Sigmoid colon (tissue), 7 donors: ENCODE measurements at places on chromosomes 3 and 15.

GRCh38 chr15:42549741-42550392 lies 1.2 kb downstream of the HAUS2 start:
- no peaks in the 10 kb centered on the region for H3K27me3 ChIP-seq
- H3K27ac ChIP-seq: peak overlapping the region; percentile 97
- DNase-seq: no peak

GRCh38 chr15:100999369-100999768 lies 80.2 kb downstream of the LRRK1 start:
- H3K4me1 ChIP-seq: no peaks in the 10 kb centered on the region
- H3K27ac ChIP-seq: no peak overlapping the region
- H3K4me3 ChIP-seq: no peak overlapping the region
- no peak for DNase-seq
- H3K36me3 ChIP-seq: no peaks in the 10 kb centered on the region

- no peaks in the 10 kb centered on the region for H3K4me1 ChIP-seq
- no peak overlapping the region for H3K27ac ChIP-seq
- no peak for DNase-seq
- H3K36me3 ChIP-seq: peaks cover 44% of the 10 kb centered on the region
These were observed 60.4 kb downstream of the INO80 start for GRCh38 chr15:41055706-41056105.

DNA sequence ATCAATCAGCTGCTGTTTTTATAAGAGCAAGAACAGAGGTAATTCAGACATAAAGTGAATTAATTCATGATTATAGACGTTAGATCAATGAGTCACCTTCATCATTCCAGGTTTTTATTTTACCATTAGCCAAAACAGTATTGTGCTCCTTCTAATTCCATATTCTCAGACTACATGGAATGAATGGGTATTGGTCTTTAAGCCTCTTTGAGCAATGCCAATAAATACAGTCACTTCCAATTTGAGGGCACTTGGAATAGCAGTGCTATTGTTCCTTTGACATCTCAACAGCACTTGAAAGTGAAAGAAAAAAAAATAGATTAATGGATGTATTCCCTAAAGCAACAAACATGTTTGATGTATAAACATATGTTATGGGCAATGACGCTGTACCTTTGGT lies 830.9 kb upstream of the CFAP20DC start:
- H3K4me1 ChIP-seq: no peaks in the 10 kb centered on the region
- DNase-seq: no peak
- H3K27ac ChIP-seq: no peak overlapping the region
- no peak overlapping the region for H3K4me3 ChIP-seq
- H3K36me3 ChIP-seq: no peaks in the 10 kb centered on the region

GRCh38 chr3:183328823-183329222 lies 75.8 kb downstream of the B3GNT5 start:
- no peak overlapping the region for H3K27ac ChIP-seq
- no peaks in the 10 kb centered on the region for H3K27me3 ChIP-seq
- H3K4me3 ChIP-seq: no peak overlapping the region
- H3K36me3 ChIP-seq: no peaks in the 10 kb centered on the region

DNA sequence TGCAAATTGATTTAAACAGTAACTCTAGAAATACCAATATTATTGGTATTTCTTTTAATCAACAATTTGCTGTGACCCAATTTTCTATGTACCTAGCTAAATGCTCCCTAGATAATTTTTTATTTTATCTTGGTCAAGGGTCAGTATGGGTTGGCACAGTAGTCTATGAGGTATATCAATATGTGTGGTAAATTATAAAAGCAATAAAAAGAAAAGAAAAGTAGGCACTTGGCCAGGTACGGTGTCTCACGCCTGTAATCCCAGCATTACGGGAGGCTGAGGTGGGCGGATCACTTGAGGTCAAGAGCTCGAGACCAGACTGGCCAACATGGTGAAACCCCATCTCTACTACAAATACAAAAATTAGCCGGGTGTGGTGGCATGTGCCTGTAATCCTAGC lies 34.0 kb upstream of the STIMATE start:
- H3K27ac ChIP-seq: no peak overlapping the region
- H3K4me1 ChIP-seq: no peaks in the 10 kb centered on the region

DNA sequence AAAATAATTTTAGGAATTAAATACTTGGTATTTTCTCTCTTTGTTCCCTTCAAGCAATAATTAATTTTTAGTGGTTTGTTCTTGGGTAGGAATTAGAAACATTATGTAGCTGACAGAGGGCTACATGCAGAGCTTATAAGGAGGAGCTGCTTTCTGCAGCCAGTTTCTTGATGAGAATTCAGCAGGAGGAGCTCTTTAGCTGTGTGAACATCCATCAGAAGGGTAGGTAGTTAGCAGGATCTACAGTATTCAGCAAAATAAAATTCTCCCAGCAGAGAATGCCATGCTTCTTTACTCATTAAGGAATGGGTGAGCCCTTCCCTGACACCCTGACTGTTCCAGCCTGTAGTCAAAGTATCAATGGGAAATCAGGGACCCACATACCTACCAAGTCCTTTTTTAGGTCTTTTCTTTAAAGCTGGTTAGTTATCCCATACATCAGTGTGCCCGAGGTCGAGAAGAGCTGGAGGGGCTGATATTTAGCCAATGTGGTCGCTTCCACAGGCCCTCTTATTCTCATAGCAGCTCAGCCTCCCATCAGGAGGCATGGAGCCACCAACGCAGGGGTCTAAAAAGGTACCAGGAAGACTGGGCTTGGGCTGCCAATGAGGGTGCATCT lies 54.0 kb downstream of the KCNAB1 start:
- peaks cover 6% of the 10 kb centered on the region for H3K4me1 ChIP-seq
- DNase-seq: no peak
- no peaks in the 10 kb centered on the region for H3K36me3 ChIP-seq
- H3K27me3 ChIP-seq: no peaks in the 10 kb centered on the region
- H3K27ac ChIP-seq: no peak overlapping the region
- H3K4me3 ChIP-seq: no peak overlapping the region

GRCh38 chr3:136336329-136337100 lies 86.4 kb downstream of the PCCB start:
- H3K27me3 ChIP-seq: no peaks in the 10 kb centered on the region
- no peaks in the 10 kb centered on the region for H3K4me1 ChIP-seq
- no peak overlapping the region for H3K27ac ChIP-seq
- no peak for DNase-seq

- no peak overlapping the region for H3K4me3 ChIP-seq
- H3K27ac ChIP-seq: peak overlapping the region; percentile 81
- H3K27me3 ChIP-seq: no peaks in the 10 kb centered on the region
- H3K36me3 ChIP-seq: no peaks in the 10 kb centered on the region
- no peak for DNase-seq
These were observed 54.2 kb downstream of the FLNB start for GRCh38 chr3:58062472-58062871.

DNA sequence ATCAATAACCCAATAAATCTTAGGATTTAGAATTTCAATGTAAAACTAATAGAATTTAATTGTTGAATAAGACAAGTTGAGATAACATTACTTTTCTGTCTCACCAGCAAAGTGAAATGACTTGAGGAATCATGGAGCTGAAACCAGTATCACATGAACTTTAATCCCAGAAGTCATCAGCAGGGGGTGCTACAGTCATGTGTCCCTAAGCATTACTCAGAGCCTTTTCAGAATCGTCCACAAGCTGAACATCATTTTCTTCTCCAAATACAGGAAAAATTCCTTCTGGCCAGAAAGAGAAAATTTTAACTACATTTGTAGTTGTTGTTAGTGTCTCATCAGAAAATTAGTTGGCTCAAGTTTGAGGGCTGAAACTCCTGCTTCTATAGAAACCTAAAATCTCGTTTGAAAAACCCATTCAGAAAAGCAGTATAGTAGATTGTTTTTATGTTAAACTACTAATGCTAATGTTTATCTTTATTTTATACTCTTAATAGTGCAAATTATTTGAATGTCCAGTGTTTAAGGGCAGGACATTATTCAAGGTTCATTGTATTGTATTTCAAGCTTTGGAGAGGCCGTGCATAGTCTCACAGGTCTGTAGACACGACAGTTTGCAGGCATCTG lies 384.1 kb downstream of the PLOD2 start:
- H3K4me1 ChIP-seq: no peaks in the 10 kb centered on the region
- no peaks in the 10 kb centered on the region for H3K27me3 ChIP-seq
- no peaks in the 10 kb centered on the region for H3K36me3 ChIP-seq
